Psoas muscle (tissue), 8 donors: ENCODE measurements at places on chromosomes 7 and 10. TPM values are rescaled to one million over a fixed set of nuclear protein-coding genes. Genes with fewer than 3 reads are reported as not detected.

Gene LRRD1
- polyA plus RNA-seq = not detected

Gene GIMAP8
- polyA plus RNA-seq = 7.8 TPM

Gene NCF1
- polyA plus RNA-seq = 0.51 TPM

Gene SEMA3D
- polyA plus RNA-seq = 0.04 TPM

Gene EEPD1
- 45.5 TPM for polyA plus RNA-seq

Gene CPN1
- polyA plus RNA-seq = not detected

Gene WEE2
- polyA plus RNA-seq = not detected

Gene WNT2
- polyA plus RNA-seq = 0.03 TPM

Gene PON1
- not detected for polyA plus RNA-seq

Gene PRTFDC1
- polyA plus RNA-seq = 0.43 TPM
